Stimulated activated CD4-positive, alpha-beta T cell treated with anti-CD3 and anti-CD28 coated beads, Interleukin-12 subunit alpha, Interleukin-12 subunit beta, amount 100 ng/mL, for 24 hours (primary cell): ENCODE measurements at places on chromosomes 2 and 18.

GRCh38 chr18:35127201-35127600, 86.0 kb downstream of the MAPRE2 start:
- no peak for DNase-seq

DNA sequence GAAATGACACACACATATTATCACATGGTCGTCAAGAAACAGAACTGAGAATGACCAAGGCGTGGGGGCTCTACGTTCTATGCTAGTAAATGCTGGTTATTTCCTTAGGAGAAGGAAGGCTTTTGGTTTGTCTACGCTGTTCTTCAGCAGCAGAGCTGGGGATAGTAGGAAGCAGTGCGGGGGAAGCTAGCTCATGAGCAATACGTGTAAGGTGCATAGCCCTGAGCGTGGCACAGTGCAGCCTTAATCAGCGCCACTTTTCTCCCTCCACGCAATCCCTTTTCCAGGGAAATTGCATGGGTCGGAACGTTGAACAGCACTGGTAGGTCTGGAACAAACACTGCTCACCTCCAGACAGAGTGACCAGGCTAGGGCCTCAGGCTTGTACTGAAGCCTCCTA, 199.6 kb upstream of the FBXO11 start:
- DNase-seq: no peak

- DNase-seq: no peak
Measured at GRCh38 chr2:221642447-221642846, 70.3 kb upstream of the EPHA4 start.

GRCh38 chr2:234388591-234388990, 108.3 kb downstream of the ARL4C start:
- no peak for DNase-seq

- no peak for DNase-seq
Measured at GRCh38 chr2:127065299-127065939, 41.5 kb downstream of the BIN1 start.

GRCh38 chr2:229520691-229521096, 193.7 kb downstream of the DNER start:
- no peak for DNase-seq

GRCh38 chr2:218831378-218831990, at the start of gene PRKAG3:
PRKAG3 (minus strand) TSS chr2:218831803.
- no peak for DNase-seq

DNA sequence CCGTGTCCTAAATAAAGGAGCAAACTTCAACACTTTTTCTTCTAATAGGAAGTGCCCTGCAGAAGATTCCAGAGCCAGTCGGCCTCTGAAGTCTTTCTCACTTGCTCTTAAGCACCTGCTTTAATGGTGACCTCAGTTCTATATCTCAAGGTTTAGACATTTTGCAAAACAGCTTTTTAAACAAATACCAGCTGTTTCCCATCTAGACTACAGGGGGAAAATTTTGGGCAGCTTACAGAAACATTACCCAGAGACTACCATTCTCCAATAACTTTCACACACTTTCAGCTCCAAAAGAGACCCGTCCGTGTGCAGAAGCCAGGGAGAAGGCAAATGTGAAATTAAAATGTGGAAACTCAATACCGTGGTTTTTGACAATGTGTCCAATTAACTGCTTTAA, 285.3 kb upstream of the CCDC68 start:
- DNase-seq: no peak

- DNase-seq: no peak
Measured at GRCh38 chr2:78035804-78036203, 513.6 kb upstream of the LRRTM4 start.

DNA sequence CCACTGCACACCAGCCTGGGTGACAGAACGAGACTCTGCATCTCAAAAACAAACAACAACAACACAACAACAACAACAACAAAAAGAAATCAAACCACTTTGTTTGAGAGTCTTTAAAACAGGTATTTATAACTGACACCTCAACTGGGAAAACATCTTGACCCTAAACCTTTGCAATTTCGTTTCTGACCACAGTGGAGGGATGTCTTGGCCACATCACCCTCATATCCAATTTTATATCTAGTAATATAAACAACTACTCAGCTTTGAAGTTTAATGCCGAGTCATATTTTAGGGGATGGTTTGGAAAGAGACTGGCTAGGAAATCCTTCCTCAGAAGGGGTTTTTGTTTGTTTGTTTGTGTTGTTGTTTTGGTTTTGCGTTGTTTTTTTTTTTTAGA, 37.8 kb upstream of the RMDN2 start:
- DNase-seq: no peak

GRCh38 chr18:65435534-65435933, 315.3 kb upstream of the CDH7 start:
- DNase-seq: no peak

DNA sequence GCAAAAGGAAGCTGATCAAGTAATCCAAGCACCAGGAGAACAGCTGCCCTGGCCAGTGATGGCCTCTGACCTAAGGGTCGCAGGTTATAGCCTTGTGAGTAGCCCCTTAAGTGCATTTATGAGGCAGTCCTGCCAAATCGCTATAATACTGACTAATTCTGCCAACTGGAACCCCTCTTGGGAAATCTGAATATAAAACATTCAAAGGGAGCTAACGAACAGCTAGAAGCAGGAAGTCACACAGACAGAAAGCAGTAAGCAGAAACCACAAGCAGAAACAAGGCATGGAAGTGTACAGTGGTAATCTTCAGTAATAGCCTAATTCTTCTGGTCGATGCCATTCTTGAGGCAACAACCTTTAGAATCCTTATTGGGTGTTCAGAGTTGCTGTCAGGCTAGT, 521.3 kb downstream of the METTL4 start:
- DNase-seq: no peak

GRCh38 chr2:240817496-240818292, 2.3 kb downstream of the KIF1A start:
- no peak for DNase-seq

GRCh38 chr2:156434461-156435291, 1.5 kb upstream of the GPD2 start:
- DNase-seq: no peak

DNA sequence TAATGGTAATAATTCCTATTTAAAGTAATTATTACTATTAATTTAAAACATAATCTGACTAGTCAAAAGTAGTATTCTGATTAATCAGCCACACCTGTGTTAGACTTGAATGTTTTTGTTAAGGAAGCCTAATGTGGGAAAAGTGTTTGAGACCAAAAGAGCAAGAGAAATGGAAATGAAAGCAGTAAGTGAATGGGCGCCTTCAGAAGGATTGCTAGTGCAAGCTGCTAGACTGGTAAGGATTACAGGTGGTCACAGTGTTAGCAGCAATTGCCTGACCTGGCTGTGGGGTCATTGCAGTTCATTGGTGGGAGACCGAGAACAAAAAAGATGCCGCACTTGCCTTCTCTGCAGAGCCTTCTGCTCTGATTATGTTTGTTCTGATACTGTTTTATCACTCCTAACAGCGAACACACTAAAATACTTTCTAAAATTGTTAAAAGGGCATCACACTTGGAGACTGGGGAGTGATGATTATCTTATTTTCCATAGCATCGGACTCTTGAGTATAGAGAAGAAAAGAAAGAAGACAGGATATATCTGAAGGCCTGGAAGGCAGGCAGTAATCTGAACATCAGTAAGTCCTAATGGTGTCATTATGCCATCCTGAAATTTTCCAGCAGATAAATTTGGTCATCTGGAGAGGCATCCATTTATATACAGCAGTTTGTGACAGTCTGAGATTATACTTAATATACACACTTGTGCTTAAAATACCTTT, 5.8 kb downstream of the SOCS6 start:
- DNase-seq: no peak
